ENCODE measurements at places on chromosomes 16 and 17.

- no peak for DNase-seq
These were observed 221.6 kb upstream of the CHMP6 start for GRCh38 chr17:80769936-80770625.

- DNase-seq, result no peak
These were observed 307.0 kb upstream of the IRX5 start for GRCh38 chr16:54623636-54624035.

- DNase-seq, result peak; percentile 60
These were observed 81.1 kb downstream of the MSI2 start for GRCh38 chr17:57337390-57337789.

- DNase-seq, result no peak
These were observed 51.5 kb downstream of the ENGASE start for GRCh38 chr17:79126139-79126538.

DNA sequence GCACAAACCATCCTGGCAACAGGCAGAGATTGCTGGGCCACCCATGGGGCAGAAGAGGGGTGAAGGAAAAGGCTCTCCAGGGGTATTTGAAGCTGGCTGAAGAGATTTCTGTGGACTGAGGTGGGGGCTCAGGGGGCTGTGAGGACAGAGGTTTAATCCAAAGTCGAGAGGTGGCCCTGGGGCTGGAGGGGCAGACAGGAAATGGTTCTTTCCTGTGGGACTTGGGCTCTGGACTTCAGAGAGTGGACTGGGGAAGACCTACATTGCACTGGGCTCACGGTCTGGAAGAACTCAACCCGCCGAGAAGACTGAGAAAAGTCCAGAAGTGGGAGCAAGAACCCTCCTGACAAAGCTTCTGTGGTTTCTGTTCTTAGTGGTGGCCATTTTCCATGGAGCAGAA lies 2.9 kb downstream of the CCDC42 start:
- no peak for DNase-seq

DNA sequence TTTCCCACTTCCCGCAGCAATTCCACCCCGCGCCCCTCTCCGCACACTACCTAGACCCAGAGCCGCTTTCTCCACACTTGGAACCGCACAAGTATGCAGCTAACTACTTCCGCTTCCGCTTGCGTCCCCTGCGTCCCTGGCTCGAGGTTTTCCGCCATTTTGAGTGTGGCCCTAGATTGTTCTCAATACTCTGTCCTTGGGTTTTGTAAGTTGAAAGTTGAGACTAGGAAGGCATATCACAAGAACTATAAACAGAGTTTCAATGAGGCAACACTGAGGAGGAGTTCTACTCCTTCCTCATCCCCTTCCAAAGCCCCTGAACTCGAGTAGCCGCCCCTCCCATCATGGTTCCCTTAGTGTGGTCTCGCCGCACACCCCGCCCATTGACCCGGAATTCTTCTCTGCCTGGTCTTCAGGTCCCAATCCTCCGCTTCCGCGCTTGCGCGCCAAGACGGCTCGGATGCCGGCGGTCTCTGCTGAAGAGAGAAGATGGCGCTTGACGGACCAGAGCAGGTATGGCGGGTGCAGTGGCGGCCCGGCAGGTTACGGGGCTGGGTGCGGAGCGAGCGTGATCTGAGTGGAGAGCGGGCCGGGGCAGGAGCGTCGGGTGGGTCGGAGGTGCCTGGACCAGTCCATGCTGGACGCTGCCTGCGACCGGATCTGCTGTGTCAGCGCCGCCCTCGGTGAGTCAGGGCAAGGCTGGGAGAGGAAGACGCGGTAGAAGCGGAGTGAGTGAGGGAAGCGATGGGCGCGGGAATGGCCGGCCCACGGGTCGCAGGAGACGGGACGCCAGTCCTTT lies at the start of the genes FTSJ3 and PSMC5:
Gene FTSJ3 (minus strand): TSS at position 662 of the 799 bp plus-strand sequence. CDS start 761 bp downstream, outside the sequence.
Gene PSMC5 (plus strand): TSS at position 430 of the 799 bp plus-strand sequence. CDS start 60 bp downstream, at position 490.
- peak; percentile 93 for DNase-seq

GRCh38 chr17:45320931-45321461 lies 4.2 kb upstream of the MAP3K14 start:
- no peak for DNase-seq

DNA sequence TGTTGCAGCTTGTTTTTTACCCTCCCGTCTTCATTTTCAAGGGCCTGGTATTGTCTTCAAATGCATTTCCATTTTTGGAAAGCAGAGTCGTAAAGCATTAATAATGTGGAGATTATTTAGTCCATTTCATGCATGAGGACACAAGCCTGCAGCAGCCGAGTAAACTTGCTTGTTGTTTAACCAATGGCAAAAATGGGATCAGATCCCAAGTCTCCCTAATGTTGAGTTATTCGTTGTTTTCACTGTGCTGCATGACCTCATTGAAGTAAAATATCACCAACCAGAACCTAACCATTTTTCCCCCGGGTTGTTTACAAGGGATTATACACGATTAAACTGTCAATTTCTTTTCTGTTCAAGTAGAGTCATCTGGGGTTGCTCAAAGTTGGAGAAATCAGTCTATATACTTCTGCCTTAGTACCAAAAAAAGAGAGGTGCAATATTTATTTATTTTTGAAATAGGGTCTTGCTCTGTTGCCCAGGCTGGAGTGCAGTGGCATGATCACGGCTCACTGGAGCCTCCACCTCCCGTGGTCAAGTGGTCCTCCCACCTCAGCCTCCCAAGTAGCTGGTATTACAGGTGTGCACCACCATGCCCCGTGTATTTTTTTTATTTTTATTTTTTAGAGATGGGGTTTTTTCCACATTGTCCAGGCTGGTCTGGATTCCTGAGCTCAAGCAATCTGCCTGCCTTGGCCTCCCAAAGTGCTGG lies 12.4 kb downstream of the AMZ2 start:
- no peak for DNase-seq
